Germinal center (tissue), 1 donor: ENCODE measurements at places on chromosomes 3 and 15.

DNA sequence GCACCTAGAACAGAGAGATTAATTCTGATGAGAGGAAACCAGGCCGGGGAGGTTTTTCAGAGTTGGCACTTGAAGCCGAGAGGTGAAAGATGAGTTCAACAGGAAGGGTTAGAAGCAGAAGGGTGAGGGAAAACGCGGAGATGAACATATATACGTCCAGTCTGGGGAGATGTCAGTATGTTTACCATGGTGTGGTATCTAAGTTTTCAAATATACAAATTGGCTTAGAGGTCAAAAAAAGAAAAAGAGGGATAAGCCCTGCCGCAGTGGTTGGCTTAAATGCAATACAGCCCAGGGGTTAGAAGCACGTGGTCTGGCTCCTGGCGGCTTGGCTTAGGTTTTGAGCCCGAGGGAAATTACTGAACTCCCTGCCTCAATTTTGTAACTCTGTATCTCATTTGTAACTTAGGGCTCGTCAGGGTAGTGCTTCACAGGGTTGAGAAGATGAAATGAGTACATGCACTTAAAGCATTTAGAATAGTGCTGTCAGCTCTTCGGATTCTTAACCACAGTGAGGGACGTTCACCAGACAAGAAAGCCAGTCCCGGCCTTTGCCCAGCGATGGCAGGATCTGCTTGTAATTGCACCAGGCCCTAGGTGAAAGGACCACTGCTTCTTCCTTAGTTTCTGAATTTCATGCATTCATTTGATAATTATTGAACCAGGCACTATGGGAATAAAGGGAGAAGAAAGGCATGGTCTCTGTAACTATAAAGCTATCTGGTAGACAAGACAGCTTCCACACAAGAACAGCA, 6.4 kb downstream of the HES1 start:
- no peak for DNase-seq

DNA sequence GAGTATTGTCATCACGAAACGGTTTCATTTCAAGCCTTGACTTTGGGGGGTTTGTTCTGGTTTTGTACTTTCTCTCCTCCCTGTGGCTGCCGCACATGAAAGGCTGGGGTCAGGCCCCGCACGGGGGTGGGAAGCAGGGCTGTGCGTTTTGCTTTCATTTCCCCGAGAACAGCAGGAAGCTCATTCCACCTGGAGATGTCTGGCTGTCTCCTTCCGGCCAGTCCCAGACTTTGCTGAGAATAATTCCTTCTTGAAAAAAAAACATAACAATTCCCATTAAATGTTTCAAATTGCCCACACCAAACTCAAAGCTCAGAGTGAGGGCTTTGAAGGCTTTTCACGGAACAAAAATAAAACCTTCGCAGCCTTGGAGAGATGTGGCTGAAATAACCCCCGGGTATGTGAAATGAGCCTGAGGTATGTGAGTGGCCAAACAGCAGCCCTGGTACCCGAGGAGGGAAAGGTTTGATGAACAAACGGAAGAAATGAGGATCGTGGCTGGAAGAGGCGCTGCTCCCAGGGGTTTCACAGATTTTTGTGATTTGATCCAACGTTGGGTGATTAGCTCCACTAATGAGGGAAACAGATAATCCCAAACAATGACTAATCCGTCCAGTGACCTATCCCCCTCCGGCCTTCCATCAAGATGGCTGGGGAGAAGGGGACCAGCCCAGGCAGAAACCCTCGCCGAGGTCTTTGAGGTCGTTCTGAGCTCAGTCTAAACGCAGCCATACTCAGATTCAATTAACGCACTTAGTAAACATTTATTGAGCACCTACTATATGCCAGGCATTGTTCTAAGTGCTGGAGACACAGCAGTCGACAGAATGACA, 126.9 kb upstream of the MEF2A start:
- no peak for DNase-seq

DNA sequence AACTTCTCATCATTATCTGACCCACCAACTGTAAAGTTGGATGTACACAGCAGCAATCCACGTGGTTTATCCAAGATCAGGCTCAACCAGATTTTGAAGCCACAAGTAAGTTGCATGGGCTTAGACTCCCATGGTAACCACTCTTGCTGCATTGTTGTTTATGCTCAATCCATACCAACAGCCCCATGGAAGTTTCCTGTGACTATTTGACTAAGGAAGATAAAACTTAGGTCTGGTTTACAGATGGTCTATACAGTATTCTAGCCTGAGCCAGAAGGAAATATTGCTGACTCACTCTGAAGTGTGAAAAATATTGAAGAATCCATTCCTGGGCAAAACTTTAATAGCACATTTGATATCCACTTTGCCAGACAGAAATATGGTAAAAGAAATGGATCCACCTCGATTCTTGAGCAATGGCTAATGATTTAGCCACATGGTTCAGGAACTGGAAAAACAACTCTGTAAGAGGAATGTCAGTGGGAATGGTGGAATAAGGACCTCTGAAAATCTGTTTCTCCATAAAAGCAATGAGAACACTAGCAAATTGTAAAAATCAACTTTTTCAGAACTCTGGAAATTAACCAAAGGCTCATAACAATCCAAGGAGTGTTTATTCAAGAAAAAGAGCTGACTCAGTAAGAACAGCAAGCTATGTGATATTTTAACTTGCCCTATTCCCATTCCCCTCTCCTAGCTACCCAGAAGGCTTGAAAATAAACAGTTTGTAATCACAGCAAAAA, 162.9 kb upstream of the STT3B start:
- DNase-seq: no peak

DNA sequence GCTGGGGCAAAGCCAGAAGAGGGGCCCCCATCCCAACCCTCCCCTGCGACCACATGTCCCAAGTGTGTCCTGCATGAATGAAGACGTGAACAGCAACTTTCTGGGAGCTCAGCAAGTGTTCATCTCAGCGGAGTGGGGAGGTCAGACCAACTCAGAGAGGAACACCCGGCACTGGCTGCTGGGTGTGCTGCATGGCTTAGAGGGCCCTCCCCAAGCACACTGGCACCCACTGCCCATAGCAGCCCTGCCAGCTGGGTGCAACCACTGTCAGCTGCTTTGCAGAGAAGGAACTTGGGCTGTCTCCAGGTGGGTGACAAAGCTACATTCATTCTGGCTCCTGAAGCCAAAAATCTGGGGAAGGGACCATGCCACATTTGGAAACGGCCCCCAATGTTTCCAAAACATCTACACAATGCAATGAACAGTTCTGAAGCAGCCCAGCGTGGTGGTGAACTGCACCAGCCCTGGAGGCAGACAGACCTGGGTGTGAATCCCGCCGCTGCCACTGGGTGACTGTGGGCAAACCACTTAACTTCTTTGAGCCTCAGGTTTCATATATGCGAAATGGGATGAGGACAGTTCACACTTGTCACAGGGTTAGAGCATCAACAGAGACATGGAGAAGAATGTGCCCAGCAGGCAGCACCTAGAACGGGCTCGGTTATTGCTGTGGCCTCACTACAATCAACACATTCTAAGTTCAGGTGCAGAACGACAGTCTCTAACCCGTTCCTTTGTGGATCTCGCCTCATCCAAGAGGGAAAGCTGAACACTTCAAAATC, 145.4 kb downstream of the NUP210 start:
- no peak for DNase-seq

GRCh38 chr15:53038655-53038941, 248.5 kb upstream of the ONECUT1 start:
- no peak for DNase-seq

- no peak for DNase-seq
Observed at GRCh38 chr15:68581725-68582124, 2.9 kb downstream of the CORO2B start.

GRCh38 chr15:101056366-101057334, 137.5 kb downstream of the LRRK1 start:
- no peak for DNase-seq

DNA sequence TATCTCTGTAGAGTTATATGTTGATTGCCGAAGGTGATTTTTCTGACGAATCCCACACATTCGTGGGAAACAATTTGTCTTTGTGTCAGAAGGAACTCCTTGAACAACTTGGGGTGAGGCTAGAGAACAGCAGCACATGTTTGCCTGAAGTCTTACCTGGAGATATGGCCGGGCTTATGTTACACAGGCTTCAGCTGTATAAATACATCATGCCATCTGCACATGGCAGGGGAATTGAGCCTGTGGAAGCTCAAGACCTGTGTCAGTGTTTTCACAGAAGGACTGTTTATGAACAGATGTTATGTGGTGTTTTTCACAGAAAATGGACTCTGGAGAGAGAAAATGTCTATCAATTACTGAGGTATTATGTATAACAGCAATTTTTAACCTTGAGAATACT, 203.6 kb upstream of the MDFIC2 start:
- DNase-seq: no peak
